MCF 10A (cell line): ENCODE measurements at places on chromosomes 11 and 22.

DNA sequence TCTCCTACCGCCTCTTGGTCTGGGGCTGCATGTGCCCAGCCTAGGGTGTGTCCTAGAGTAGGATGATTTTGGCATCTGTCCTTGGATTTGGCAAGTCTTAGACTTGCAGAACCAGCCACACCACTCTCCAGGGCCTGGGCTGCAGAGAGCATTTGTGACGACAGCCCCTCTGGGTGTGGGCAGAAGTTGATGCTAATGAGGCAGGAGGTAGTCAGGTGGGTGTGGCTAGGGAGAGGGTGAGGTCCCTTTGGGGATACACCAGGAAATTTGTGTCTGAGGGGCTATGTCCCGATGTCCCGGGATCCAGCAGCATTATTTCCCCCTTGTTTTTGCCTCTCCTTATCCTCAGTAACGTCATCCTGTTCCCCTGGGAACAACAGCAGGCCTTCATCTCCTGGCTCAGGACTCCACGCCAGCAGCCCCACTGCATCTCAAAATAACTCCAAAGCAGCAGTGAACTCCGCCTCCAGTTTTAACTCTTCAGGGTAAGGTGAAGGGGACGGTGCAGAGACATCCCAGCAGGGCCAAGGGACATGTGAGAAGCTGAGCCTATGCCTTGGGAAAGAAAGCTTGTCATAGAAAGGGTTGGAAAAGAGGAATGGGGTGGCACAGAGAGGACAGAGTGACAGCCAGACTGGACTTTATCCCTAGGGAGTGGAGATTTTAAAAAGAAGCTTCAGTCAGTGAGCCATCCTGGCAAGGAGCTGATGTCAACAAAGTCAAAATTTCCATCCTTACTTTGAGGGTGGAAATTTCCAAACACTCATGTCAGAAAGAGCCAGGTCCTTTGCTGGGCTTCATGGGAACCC is 8.0 kb upstream of the TLCD5 start:
- H3K36me3 ChIP-seq, result no peaks in the 10 kb centered on the region
- no peaks in the 10 kb centered on the region for H3K27me3 ChIP-seq
- peak; percentile 76 for DNase-seq
- peak overlapping the region; percentile 57 for H3K27ac ChIP-seq

DNA sequence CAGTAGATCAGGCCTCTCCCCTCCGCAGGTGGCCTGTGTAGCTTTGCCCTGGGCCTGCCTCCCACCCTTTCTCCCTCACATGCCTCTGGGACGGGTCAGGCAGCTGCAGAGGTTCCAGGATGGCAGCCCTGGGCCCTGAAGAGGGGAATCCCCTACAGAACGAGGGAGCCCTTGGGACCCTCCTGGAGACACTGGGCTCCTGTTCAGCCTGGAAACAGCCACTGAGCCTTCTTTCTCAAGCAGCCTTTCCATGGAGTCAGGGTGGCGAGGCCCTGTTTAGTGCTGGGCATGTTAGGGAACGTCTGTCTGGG is 720.9 kb downstream of the BRD1 start:
- H3K27me3 ChIP-seq, result no peaks in the 10 kb centered on the region
- no peaks in the 10 kb centered on the region for H3K36me3 ChIP-seq
- DNase-seq, result no peak
- no peaks in the 10 kb centered on the region for H3K4me1 ChIP-seq

DNA sequence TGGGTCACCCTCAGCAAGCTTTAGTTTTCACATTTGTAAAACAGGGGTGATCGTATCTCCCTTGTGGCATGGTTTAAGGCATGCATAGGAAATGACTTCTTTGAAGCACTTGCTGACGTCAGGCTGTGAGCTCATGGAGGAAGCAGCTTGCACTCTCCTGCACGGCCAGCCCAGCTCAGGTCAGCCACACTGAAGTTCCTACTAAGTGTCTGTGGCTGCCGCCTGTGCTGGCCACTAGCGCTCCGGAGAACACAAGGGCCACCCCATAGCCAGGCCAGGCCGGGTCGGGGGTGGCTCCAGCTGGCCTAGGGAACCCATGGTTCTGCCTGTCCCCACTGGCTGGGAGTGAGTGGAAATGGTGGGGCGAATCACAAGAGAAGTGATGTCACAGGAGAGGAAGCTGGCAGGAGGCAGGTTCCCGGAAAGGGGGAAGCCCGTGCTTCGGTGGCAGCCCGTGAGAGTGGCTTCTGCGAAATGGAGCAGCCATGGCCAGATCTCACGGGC is 28.2 kb downstream of the KCTD17 start:
- no peak overlapping the region for H3K4me3 ChIP-seq
- no peak overlapping the region for H3K27ac ChIP-seq
- no peak for DNase-seq
- H3K36me3 ChIP-seq, result no peaks in the 10 kb centered on the region
- H3K27me3 ChIP-seq, result peaks cover 41% of the 10 kb centered on the region

GRCh38 chr11:96147906-96148486 is 195.0 kb downstream of the MAML2 start:
- H3K36me3 ChIP-seq, result no peaks in the 10 kb centered on the region
- H3K4me1 ChIP-seq, result peaks cover 14% of the 10 kb centered on the region
- H3K27ac ChIP-seq, result no peak overlapping the region

- peaks cover 12% of the 10 kb centered on the region for H3K27me3 ChIP-seq
- peak; percentile 37 for DNase-seq
- H3K36me3 ChIP-seq, result no peaks in the 10 kb centered on the region
- peak overlapping the region; percentile 61 for H3K4me3 ChIP-seq
Measured at GRCh38 chr11:8262552-8263108, 1.0 kb downstream of the LMO1 start.

- peak; percentile 49 for DNase-seq
- H3K4me1 ChIP-seq, result peaks cover 22% of the 10 kb centered on the region
- no peaks in the 10 kb centered on the region for H3K27me3 ChIP-seq
- H3K27ac ChIP-seq, result peak overlapping the region; percentile 92
Measured at GRCh38 chr11:12674936-12675696, 895 bp downstream of the TEAD1 start.

DNA sequence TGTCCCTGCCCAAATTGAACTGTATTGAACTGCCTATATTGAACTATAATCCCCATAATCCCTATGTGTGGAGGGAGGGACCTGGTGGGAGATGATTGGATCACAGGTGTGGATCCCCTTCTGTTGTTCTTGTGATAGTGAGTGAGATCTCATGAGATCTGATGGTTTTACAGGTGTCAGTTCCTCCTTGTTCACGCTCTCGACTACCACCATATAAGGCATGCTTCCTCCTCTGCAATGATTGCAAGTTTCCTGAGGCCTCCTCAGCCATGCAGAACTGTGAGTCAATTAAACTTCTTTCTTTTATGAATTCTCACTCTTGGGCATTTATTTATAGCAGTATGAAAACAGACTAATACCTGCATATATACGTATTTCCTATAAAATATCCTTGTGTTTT is 206.5 kb upstream of the PDGFD start:
- no peaks in the 10 kb centered on the region for H3K4me1 ChIP-seq
- H3K27me3 ChIP-seq, result no peaks in the 10 kb centered on the region
- no peak overlapping the region for H3K4me3 ChIP-seq
- no peak for DNase-seq
- no peak overlapping the region for H3K27ac ChIP-seq
- no peaks in the 10 kb centered on the region for H3K36me3 ChIP-seq

DNA sequence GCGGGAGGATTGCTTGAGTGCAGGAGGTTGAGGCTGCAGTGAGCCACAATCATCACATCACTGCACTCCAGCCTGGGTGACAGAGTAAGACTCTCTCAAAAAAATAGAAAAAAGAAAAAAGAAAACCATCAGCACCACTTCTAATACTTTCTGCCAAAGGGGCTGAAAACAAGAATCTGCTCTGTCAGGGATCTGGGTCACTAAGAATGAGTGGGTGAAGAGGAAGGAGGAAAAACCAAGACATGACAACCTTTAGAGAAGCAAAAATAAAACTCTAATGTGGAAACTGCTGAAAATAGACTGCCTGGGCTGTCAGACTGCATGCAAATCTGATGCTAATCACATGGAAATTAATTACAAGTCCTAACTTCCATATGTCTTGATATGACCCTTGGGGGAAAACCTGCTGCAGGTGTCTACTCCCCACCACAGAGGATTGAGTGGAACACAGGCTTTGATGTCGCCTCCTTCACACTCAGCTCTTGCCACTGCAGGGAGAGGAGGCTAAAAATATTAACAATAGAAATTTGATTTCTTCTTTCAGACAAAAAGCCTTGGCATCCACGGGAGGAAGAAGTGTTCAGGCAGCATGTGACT is 62.5 kb upstream of the CRTAM start:
- H3K4me3 ChIP-seq, result no peak overlapping the region
- H3K27ac ChIP-seq, result no peak overlapping the region
- H3K27me3 ChIP-seq, result no peaks in the 10 kb centered on the region
- peaks cover 12% of the 10 kb centered on the region for H3K36me3 ChIP-seq
- H3K4me1 ChIP-seq, result peaks cover 11% of the 10 kb centered on the region

- H3K36me3 ChIP-seq, result peaks cover 83% of the 10 kb centered on the region
- no peaks in the 10 kb centered on the region for H3K4me1 ChIP-seq
- H3K27me3 ChIP-seq, result no peaks in the 10 kb centered on the region
- no peak overlapping the region for H3K27ac ChIP-seq
- H3K4me3 ChIP-seq, result no peak overlapping the region
Measured at GRCh38 chr22:35740616-35741015, 22.9 kb downstream of the APOL5 start.

- H3K36me3 ChIP-seq, result no peaks in the 10 kb centered on the region
- no peak overlapping the region for H3K27ac ChIP-seq
- peak; percentile 50 for DNase-seq
- no peaks in the 10 kb centered on the region for H3K4me1 ChIP-seq
- H3K27me3 ChIP-seq, result peaks cover 17% of the 10 kb centered on the region
Measured at GRCh38 chr11:45646275-45646927, 19.0 kb downstream of the CHST1 start.

DNA sequence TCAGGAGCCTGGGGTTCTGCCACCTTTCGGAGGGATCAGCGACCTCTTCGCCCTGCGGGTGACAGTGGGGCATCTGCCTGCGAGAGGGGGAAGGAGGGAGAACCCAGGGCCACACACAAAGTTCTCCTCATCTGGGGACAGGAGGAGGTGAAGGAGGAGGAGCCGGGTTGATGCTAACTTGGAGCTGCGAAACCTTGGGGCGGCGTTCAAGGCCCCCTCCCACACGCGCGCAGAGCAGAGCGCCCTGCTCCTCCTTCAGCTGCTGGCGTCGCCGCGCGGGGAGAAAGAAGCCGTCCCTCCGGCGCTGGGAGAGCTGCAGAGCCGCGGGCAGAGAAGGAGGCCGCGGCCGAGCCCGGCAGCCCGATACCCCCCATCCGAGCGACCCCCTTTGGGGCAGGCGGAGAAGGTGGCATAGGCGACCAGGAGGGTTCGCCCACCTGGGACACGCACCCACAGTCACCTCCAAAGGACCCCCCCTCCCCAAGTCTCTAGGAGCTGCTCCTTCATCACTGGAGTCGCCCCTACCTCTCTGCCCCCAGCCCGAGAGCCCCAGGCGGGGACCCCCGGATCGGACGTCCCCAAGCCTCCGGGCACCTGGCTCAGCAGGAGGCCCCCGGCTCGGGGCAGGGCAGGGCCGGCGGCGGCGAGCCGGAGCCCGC is at the start of gene RASD2:
Gene RASD2 (plus strand): TSS at position 237 of the 659 bp plus-strand sequence. CDS start 5,979 bp downstream, outside the sequence.
- no peaks in the 10 kb centered on the region for H3K36me3 ChIP-seq
- H3K4me1 ChIP-seq, result peaks cover 4% of the 10 kb centered on the region
- H3K4me3 ChIP-seq, result peak within 1 kb of the TSS; percentile 53
- DNase-seq, result no peak

DNA sequence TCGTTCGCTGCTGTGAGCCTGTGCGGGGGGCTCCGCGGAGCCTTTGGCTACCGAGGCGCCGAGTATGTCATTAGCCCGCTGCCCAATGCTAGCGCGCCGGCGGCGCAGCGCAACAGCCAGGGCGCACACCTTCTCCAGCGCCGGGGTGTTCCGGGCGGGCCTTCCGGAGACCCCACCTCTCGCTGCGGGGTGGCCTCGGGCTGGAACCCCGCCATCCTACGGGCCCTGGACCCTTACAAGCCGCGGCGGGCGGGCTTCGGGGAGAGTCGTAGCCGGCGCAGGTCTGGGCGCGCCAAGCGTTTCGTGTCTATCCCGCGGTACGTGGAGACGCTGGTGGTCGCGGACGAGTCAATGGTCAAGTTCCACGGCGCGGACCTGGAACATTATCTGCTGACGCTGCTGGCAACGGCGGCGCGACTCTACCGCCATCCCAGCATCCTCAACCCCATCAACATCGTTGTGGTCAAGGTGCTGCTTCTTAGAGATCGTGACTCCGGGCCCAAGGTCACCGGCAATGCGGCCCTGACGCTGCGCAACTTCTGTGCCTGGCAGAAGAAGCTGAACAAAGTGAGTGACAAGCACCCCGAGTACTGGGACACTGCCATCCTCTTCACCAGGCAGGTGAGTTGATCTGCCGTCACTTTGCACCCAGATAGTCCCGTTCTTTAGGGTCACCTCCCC is 1.0 kb downstream of the ADAMTS15 start:
- peaks cover 5% of the 10 kb centered on the region for H3K4me1 ChIP-seq
- no peaks in the 10 kb centered on the region for H3K27me3 ChIP-seq
- H3K36me3 ChIP-seq, result no peaks in the 10 kb centered on the region
- H3K27ac ChIP-seq, result no peak overlapping the region
- DNase-seq, result no peak

DNA sequence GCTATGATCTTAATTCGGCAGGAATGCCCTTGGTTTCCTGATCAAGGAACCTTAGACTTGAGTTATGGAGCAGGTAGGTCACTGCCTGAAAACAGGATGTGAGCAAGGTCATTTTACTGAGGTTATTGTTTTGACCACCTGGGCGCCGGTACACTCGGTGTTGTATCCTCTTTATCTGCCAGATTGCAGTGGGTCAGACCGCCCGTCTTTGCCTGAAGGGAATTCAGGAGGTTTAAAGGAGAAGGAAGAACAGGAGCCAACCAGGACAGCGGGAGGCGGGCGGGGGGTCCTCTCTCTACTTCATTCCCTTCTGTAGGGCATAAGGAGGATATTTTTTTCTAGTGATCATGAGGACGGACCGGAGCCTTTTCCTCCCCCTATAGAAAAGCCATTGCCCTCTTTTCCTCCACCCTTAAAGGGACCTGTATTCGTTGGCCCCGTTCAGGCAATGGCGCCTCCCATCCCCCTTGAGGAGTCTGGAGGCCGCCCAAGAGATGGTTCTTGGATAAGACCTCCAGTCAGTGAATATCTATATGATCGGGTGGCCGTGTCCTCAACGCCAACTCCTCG is 649 bp downstream of the MS4A15 start:
- H3K36me3 ChIP-seq, result no peaks in the 10 kb centered on the region
- peaks cover 46% of the 10 kb centered on the region for H3K27me3 ChIP-seq
- no peaks in the 10 kb centered on the region for H3K4me1 ChIP-seq
- DNase-seq, result no peak
- no peak overlapping the region for H3K27ac ChIP-seq
- H3K4me3 ChIP-seq, result no peak overlapping the region

GRCh38 chr22:28547132-28547842 is 132.4 kb downstream of the TTC28 start:
- no peaks in the 10 kb centered on the region for H3K4me1 ChIP-seq
- H3K36me3 ChIP-seq, result no peaks in the 10 kb centered on the region
- no peak overlapping the region for H3K4me3 ChIP-seq
- no peak for DNase-seq
- H3K27me3 ChIP-seq, result peaks cover 60% of the 10 kb centered on the region

GRCh38 chr11:907668-908067 is 2.9 kb downstream of the CHID1 start:
- no peaks in the 10 kb centered on the region for H3K27me3 ChIP-seq
- no peak overlapping the region for H3K4me3 ChIP-seq
- no peak for DNase-seq
- H3K36me3 ChIP-seq, result peaks cover 16% of the 10 kb centered on the region

GRCh38 chr22:17159504-17159951 is 451 bp upstream of the HDHD5 start:
- peak overlapping the region; percentile 86 for H3K4me3 ChIP-seq
- peak overlapping the region; percentile 75 for H3K27ac ChIP-seq
- DNase-seq, result peak; percentile 62
- H3K27me3 ChIP-seq, result no peaks in the 10 kb centered on the region
